Muscle of back (tissue), 13 donors: ENCODE measurements at places on chromosomes 3 and 15. TPM values are rescaled to one million over a fixed set of nuclear protein-coding genes. Genes with fewer than 3 reads are reported as not detected.
A peak's percentile ranks its signal among the peaks of the same experiment; 100 is the strongest.

DNA sequence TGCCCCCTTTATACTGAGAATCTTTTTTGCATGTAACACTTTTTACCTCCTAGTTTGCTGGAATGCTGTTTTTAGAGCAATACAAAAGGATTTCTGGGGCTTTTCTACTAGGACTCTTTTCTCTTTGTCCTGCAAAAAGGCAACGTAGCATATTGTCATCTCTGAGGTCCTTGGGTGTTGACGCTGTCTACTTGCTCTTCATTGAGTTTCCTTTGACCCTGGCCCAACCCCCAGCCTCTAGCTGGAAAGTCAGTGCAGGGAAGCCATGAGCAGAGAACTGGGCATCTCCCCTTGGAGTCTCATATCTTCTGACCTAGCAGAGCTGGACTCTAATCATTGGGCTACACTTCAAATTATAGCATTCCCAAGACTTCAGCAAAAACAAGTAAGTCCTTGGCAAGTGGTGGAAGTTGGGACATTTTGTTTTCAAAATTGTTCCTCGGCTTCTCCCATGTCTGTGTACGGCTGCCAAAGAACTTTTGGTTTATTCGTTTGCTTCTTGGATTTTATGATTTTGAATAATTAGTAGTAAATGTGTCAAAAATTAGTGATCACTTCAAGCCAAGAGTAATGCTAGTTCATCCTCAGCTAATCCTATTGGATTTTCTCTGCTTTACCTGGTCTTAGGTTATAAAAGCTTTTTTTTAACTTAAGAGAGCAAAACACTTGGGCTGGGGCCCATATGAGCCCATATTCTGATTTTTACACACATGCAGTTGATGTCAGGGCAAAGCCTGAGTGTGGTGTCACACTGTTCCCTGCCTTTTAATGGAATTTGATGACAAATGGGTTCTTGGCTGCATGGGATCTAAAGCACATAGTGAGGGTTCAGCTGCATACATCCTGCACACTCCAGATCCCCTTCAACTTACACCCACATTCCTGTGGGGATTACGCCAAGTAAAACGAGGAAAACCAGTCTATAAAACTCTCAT lies 419.5 kb upstream of the C2CD4B start:
- DNase-seq = no peak

FETUB gene
- polyA plus RNA-seq = 0.31 TPM

GRCh38 chr3:149462581-149463011 lies 11.9 kb upstream of the TM4SF4 start:
- no peak for DNase-seq

DNA sequence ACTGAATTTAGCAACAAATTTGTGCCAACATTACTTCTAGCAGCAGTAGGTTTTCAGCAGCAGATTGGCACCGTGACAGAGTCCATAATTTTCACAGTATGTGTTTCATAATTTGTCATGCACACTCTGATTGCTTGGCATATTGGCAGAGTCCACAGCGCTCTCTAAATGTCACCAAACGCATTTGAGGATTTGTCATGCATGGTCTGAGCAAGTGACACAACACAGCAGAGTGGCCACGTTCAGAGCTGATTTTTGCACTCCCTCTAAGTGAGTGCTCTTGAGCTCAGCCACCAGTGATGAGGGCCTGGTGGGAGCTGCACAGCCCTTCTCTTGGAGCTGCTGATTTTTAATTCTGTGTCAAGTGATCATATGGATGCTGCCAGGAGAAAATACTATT lies 1270.8 kb downstream of the ROBO1 start:
- DNase-seq = no peak

GRCh38 chr3:166367947-166368533 lies 530.8 kb upstream of the BCHE start:
- DNase-seq = no peak

- peak; percentile 87 for DNase-seq
These were observed 74.7 kb downstream of the MAGI1 start for GRCh38 chr3:65963787-65964677.

ZNF774 gene
- polyA plus RNA-seq = 1.6 TPM

- no peak for DNase-seq
These were observed 6.5 kb upstream of the SRGAP3 start for GRCh38 chr3:9255976-9256375.
